ENCODE measurements at places on chromosomes 12 and 14. TPM values are rescaled to one million over a fixed set of nuclear protein-coding genes. Genes with fewer than 3 reads are reported as not detected.

DNA sequence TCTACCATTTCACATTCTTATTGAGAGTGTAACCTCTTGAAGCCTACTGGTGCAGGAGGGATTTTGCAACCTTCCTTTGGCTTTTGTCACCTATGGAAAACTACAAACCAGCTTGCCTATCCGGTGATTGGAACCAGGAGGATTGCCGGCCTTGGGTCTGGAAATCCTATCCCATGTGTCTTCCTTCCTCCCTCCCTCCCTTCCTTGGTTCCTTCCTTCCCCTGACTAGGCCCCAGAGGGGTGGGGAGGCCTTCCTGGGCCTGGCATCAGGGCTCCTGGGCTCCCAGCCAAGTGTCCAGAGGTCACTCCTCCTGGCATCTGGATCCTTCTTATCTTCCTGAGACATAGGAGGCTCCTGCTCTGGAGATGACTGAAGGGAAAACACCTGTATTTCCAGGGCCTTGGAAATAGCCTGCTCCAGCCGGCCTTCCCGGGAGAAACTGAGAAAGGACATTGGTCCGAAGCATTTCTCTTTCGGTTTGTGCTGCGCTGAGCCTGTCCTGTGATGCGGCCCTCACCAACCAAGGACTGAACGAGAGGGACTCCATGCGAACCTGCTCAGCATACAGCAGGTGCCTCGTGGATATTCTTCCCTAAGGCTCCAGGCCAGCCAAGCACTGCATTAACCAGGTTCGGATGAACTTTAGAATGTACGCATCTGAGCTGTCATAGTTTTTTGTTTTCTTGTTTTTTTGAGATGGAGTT is 43.4 kb downstream of the PSMA6 start:
- DNase-seq, result no peak

- no peak for DNase-seq
Observed at GRCh38 chr12:50579757-50580267, 75.0 kb downstream of the DIP2B start.

- DNase-seq, result no peak
Observed at GRCh38 chr14:22489957-22490950, 98.8 kb downstream of the DAD1 start.

DNA sequence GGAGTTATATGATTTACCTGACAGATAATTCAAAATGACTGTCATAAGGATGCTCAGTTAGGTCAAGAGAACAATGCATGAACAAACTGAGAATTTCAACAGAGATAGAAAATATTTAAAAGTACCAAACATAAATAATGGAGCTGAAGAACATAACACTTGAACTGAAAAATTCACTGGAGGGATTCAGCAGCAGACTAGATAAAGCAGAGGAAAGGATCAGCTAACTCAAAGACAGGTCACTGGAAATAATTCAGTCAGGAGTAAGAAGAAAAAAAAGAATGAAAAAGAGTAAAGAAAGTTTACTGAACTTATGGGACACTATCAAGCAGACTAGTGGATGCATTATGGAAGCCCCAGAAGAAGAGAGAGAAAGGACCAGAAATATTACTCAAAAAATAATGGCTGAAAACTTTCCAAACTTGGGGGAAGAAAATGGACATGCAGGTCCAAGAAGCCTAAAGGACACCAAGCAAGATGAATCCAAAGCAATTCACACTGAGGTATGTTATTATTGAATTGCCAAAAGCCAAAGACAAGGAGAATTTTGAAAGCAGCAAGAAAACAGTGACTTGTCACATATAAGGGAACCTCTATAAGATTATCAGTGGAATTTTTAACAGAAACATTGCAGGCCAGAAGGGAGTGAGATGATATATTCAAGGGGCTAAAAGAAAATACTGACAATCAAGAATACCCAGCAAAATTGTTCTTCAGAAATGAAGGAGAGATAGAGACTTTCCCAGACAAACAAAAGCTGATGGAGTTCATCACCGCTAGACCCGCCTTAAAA is 78.7 kb downstream of the GCH1 start:
- DNase-seq, result no peak

DNA sequence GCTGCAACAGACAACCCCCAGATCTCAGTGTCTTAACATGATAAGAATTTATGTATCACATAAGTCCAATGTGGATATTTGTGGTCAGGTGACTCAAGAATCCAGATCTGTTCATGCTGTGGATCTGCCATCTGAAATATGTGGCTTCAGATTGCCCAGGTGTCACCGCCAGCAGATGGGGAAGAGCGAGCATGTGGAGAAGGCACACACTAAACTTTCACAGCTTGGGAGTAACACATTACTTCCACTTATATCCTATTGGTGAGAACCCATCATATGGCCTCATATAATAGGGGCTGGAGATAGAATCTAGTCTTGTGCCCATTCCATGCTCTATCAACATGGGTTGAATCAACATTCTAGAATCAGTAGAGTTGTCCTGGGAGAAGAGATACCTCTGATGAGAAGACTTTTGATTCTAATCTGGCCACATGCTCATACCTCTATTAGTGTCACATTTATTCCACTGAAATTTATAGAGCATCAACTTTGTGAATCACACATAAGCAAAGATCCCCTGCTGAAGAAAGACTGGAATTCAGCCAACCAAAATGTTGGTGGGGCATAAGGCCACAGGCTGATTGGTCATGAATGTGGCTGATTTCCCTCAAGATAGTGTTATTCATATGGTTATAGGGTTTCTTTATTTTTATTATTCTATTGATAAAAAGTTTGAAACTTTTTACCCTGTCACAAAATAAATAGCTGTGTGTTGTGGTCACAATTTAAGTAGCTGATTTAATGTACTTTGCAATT is 6.0 kb upstream of the CALCOCO1 start:
- no peak for DNase-seq

DNA sequence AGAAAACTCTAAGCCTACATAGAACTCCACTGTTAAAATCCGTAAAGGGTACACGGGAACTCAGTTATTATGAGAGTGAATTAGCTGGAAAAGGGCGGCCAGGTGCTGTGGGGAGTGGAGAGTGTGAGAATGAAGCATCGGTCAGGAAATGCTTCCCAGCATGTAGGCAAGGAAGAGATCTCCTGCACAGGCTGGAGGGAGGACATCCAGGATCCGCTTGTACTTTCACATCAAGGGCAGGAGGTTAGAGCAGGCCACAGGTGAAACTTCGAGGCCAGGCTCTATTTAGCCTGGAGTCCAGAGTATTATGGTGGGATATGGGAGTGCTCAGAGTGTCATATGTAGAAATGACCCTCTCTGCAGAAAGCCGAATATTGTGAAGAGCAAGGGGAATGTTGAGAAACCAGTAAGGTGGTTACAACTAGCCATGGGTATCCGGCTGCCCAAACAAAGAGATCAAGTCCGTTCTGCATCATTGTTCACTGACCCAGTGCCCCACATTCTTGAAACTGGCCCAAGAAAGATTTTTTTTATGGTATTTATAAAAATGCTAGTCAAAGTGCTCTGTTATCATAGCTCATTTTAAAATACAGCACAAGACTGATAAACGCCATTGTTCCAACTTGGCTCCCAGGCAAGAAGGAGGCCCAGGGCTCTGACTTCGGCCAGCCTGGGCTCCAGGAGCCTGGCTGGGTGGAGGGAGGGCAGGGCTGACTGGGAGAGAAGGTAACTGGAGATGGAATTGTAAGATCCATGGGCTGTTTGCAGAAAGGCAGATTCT is 79.4 kb upstream of the HIF1A start:
- no peak for DNase-seq

Gene HELB
- total RNA-seq, result 1.2 TPM

Gene PLEKHD1
- 0.49 TPM for total RNA-seq

Gene ASPG
- 0.35 TPM for total RNA-seq

Gene LYZ
- total RNA-seq, result 99.9 TPM

Gene PDZRN4
- 6.1 TPM for total RNA-seq

Gene MYF5
- total RNA-seq, result not detected
